Renal pelvis (tissue), 12 donors: ENCODE measurements at places on chromosomes 12 and 14. TPM values are rescaled to one million over a fixed set of nuclear protein-coding genes. Genes with fewer than 3 reads are reported as not detected.
A peak's percentile ranks its signal among the peaks of the same experiment; 100 is the strongest.

GRCh38 chr14:51846631-51847488 is 13.6 kb upstream of the GNG2 start:
- peak; percentile 71 for DNase-seq

DNA sequence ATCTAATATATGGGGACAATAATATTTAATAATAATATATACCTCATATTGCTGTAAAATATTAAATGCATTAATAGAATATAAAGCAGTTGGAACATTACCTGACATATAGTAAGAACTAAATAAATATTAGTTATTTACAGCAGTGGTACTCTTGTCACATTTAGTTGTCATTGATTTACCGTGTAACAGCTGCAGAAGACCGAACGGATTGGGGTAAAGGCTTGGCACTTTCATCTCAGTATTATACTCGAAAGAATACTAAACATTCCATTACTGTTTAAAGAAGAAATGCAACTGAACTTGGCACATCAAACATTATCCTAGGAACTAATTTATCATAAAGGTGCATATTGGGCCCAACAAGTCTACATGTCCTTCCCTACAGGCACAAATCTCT is 61.1 kb downstream of the ITPR2 start:
- no peak for DNase-seq

DNA sequence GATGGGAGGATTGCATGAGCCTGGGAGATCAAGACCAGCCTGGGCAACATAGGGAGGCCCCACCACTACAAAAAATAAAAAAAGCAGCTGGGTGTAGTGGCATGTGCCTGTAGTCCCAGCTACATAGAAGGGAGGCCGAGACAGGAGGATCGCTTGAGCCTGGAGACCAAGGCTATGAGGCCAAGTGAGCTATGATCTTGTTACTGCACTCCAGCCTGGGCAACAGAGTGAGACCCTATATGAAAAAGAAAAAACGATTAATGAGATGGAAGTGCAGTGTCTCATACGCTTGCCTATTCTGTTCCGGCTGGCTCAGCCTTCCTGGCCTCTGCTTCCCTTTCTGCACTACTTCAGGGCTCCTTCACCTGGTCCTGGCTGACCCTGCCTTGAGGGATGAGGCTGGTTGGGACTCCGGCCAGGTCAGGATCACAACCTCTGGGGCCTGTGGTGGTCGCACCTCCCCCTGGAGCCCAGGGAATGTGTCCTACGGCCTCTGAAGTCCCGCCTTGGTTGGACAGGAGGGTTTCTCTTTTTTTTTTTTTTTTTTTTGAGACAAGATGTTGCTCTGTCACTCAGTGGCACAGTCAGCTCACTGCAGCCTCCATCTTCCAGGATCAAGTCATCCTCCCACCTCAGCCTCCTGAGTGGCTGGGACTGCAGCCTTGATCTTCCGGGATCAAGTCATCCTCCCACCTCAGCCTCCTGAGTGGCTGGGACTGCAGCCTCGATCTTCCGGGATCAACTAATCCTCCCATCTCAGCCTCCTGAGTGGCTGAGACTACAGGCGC is 10.7 kb downstream of the TEDC1 start:
- DNase-seq: no peak

DNA sequence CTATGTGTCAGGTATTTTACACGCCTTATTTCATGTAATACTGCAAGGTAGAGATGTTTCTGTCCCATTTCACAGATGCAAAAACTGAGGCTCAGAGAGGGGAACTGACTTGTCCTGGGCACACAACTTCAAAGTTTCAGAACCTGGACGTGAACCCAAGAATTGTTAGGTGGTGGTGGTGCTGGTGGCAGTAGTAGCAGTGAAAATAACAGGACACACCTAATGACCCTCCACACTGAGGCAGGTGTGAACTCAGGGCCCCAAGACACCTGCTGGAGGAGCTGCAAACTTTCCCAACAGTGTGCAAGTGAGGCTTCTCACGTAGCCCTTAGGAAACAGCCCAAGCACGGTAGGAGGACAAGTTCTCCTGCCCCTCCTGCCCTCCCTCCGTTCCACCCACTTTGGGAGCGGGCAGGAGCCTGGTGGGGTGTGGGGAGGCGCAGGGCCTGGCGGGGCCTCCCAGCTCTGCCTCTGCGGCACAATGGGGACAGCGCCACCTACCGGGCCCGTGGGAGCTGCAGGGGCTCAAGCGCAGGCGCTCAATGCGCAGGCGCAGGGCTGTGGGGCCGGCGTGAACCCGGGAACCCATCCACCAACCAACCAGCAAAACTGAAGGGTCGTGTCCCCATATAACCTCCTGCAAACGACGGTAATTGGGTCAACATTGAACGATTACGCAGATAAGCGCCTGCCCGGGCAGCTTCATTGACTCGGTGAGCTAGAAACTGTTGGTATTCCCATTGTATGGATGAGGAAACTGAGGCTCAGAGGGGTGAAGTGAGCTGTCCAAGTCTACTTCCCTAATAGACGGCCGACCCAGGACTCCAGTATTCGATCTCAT is 12.0 kb upstream of the TRPV4 start:
- peak; percentile 78 for DNase-seq

The A2ML1 gene
- polyA plus RNA-seq: 0.20 TPM

The TMEM116 gene
- polyA plus RNA-seq: 29.3 TPM
